Small intestine (tissue), 16 donors: ENCODE measurements at places on chromosomes 7 and 10. TPM values are rescaled to one million over a fixed set of nuclear protein-coding genes. Genes with fewer than 3 reads are reported as not detected.

ANXA8L1 gene
- polyA plus RNA-seq = not detected

NOD1 gene
- polyA plus RNA-seq = 7.3 TPM

- H3K36me3 ChIP-seq = no peaks in the 10 kb centered on the region
- no peaks in the 10 kb centered on the region for H3K27me3 ChIP-seq
- no peak overlapping the region for H3K27ac ChIP-seq
- H3K4me3 ChIP-seq = no peak overlapping the region
- H3K4me1 ChIP-seq = no peaks in the 10 kb centered on the region
These were observed 71.6 kb downstream of the FBXL13 start for GRCh38 chr7:103003004-103003403.

GRCh38 chr10:5609952-5610616 lies 56.3 kb downstream of the ASB13 start:
- H3K4me1 ChIP-seq = peaks cover 35% of the 10 kb centered on the region
- H3K27ac ChIP-seq = peak overlapping the region; percentile 94
- no peaks in the 10 kb centered on the region for H3K36me3 ChIP-seq
- no peak overlapping the region for H3K4me3 ChIP-seq
- peak; percentile 92 for DNase-seq

CALY gene
- not detected for polyA plus RNA-seq

TBX20 gene
- not detected for polyA plus RNA-seq

DNA sequence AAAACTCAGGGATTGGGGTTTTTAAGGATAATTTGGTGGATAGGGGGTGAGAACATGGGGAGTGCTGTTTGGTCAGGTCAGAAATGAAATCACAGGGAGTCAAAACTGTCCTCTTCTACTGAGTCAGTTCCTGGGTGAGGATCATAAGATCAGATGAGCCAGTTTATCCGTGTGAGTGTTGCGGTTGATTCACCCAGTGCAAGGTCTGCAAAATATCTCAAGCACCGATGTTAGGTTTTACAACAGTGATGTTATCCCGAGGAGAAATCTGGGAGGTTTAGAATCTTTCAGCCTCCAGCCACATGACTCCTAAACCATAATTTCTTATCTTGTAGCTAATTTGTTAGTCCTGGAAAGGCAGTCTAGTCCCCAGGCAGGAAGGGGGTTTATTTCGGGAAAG lies 31.7 kb upstream of the AGR2 start:
- H3K4me3 ChIP-seq = no peak overlapping the region
- H3K36me3 ChIP-seq = no peaks in the 10 kb centered on the region
- H3K27ac ChIP-seq = no peak overlapping the region
- no peak for DNase-seq

DNA sequence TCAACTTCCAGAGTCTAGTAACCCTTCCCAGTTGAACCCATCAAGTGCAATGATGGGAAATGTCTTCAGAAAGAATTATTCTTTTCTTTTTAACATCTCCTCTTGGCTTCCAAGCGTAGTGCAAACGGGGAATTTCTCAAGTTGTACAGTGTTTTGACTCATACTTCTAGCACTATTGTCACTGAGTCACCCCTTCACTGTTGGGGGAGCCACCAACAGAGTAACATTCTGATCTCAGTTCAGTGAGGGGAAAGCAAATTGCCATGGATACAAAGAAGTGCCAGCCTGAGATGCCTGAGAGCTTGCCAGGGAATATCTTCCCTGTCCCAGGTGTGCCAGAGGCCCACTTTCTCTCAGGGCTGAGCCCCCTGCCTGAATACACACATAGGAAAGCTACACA lies 31.0 kb downstream of the CYP3A5 start:
- DNase-seq = no peak
- H3K36me3 ChIP-seq = no peaks in the 10 kb centered on the region
- no peak overlapping the region for H3K4me3 ChIP-seq
- H3K27me3 ChIP-seq = no peaks in the 10 kb centered on the region
- H3K27ac ChIP-seq = no peak overlapping the region

CALHM1 gene
- not detected for polyA plus RNA-seq

- no peaks in the 10 kb centered on the region for H3K36me3 ChIP-seq
- no peaks in the 10 kb centered on the region for H3K4me1 ChIP-seq
- no peak for DNase-seq
- no peak overlapping the region for H3K4me3 ChIP-seq
- no peak overlapping the region for H3K27ac ChIP-seq
These were observed 74.8 kb downstream of the SKAP2 start for GRCh38 chr7:26789481-26790184.

GRCh38 chr7:31788883-31789680 lies 102.1 kb downstream of the PPP1R17 start:
- no peak for DNase-seq
- no peaks in the 10 kb centered on the region for H3K4me1 ChIP-seq
- no peaks in the 10 kb centered on the region for H3K27me3 ChIP-seq
- no peak overlapping the region for H3K27ac ChIP-seq
- no peak overlapping the region for H3K4me3 ChIP-seq

MAT1A gene
- polyA plus RNA-seq = not detected

DNA sequence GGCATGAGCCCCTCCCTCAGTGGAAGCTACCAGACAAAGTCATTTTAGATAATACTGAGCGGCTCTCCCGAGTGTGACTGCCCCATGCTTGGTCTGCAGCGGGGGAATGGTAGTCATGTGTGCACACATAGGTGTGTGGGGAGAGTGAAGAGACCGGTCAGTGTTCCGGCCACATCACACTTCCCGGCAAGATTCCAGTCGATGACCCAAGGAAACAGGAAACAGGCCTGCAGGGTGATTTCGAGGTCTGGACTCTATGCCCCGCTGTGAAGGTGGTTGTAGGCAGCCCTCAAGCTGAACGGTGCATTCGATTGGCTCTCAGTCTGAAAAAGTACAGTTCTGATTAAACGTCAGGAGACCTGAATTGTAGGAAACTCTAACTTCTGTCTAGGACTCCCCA lies 73.2 kb downstream of the SYPL1 start:
- no peaks in the 10 kb centered on the region for H3K36me3 ChIP-seq
- no peaks in the 10 kb centered on the region for H3K27me3 ChIP-seq
- H3K27ac ChIP-seq = no peak overlapping the region
- H3K4me1 ChIP-seq = no peaks in the 10 kb centered on the region

CCDC6 gene
- 44.4 TPM for polyA plus RNA-seq

FLNC gene
- polyA plus RNA-seq = 10.1 TPM

GRCh38 chr7:150851492-150852370 lies 586 bp upstream of the AOC1 start:
- DNase-seq = no peak
- no peaks in the 10 kb centered on the region for H3K36me3 ChIP-seq
- H3K27ac ChIP-seq = peak overlapping the region; percentile 26

GRCh38 chr10:74011770-74012169 lies 13.9 kb downstream of the VCL start:
- H3K27me3 ChIP-seq = no peaks in the 10 kb centered on the region
- H3K4me3 ChIP-seq = no peak overlapping the region
- no peaks in the 10 kb centered on the region for H3K4me1 ChIP-seq
- H3K27ac ChIP-seq = no peak overlapping the region
- H3K36me3 ChIP-seq = no peaks in the 10 kb centered on the region

INMT gene
- polyA plus RNA-seq = 1.9 TPM

DNA sequence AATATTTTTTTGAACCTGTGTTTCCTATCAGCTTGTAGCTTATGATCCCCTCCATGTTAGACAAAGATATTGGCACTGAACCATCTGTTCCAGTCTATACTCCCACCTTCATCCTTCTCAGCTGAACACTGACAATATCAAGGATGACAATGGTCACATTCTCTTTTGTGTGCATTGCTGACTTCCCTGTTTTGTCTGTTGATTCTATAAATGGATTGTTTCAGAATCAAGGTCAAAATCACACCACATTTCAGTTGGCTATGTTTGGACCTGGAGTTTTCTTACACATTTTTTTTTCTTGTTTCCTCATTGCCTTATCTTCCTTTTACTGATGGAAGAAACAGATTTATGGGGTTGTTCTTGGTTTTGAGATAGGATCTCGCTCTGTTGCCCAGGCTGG lies 11.3 kb upstream of the SMURF1 start:
- H3K36me3 ChIP-seq = no peaks in the 10 kb centered on the region
- no peak overlapping the region for H3K27ac ChIP-seq
- no peaks in the 10 kb centered on the region for H3K4me1 ChIP-seq
- no peak for DNase-seq

GRCh38 chr7:119167431-119167830 lies 942.9 kb downstream of the ANKRD7 start:
- no peak overlapping the region for H3K4me3 ChIP-seq
- no peak for DNase-seq
- no peaks in the 10 kb centered on the region for H3K4me1 ChIP-seq
- H3K27me3 ChIP-seq = no peaks in the 10 kb centered on the region
- no peak overlapping the region for H3K27ac ChIP-seq

OR6V1 gene
- polyA plus RNA-seq = not detected

BTAF1 gene
- polyA plus RNA-seq = 6.1 TPM

PLOD3 gene
- 54.8 TPM for polyA plus RNA-seq

DNA sequence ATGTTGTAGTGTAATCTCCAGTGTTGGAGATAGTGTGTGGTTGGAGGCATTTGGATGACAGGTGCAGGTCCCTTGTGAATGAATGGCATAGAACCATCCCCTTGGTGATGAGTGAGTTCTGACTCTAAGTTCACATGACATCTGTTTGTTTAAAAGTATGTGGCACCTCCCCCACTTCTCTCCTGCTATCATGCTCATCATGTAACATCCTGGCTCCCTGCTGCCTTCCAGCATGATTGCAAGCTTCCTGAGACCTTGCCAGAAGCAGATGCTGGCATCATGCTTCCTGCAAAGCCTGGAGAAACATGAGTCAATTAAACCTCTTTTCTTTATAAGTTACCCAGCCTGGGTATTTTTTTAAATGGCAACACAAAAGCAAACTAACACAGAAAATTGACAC lies 499.0 kb upstream of the SEMA3D start:
- no peak overlapping the region for H3K27ac ChIP-seq
- no peaks in the 10 kb centered on the region for H3K27me3 ChIP-seq
- no peak for DNase-seq
- H3K4me1 ChIP-seq = no peaks in the 10 kb centered on the region
- no peaks in the 10 kb centered on the region for H3K36me3 ChIP-seq

DNA sequence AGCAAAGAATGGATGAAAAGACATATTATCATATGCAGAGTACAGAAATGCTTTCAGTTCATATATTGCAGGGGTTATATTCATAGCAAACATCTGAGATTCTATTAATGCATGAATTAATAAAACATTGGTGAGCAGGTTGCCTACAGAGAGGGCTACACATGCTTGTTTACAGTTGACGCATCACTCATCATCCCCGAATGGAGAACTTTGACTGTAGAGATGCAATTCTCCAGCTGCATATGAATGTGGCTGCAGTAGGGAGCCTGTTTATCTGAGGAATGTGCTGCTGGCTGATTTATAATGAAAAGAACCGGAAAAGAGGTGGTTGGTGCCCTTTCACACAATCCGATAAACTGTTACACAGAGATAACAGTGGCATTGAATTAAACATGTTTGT lies 116.5 kb downstream of the GRM3 start:
- H3K4me1 ChIP-seq = no peaks in the 10 kb centered on the region
- no peaks in the 10 kb centered on the region for H3K36me3 ChIP-seq
- DNase-seq = no peak
- no peak overlapping the region for H3K27ac ChIP-seq
- H3K27me3 ChIP-seq = no peaks in the 10 kb centered on the region

OR13A1 gene
- polyA plus RNA-seq = 0.12 TPM

CDK14 gene
- 1.1 TPM for polyA plus RNA-seq

GRCh38 chr10:117519286-117519685 lies 23.3 kb upstream of the EMX2 start:
- H3K4me3 ChIP-seq = no peak overlapping the region
- H3K27me3 ChIP-seq = peaks cover 6% of the 10 kb centered on the region
- no peak overlapping the region for H3K27ac ChIP-seq
- no peaks in the 10 kb centered on the region for H3K36me3 ChIP-seq
- DNase-seq = no peak

DNA sequence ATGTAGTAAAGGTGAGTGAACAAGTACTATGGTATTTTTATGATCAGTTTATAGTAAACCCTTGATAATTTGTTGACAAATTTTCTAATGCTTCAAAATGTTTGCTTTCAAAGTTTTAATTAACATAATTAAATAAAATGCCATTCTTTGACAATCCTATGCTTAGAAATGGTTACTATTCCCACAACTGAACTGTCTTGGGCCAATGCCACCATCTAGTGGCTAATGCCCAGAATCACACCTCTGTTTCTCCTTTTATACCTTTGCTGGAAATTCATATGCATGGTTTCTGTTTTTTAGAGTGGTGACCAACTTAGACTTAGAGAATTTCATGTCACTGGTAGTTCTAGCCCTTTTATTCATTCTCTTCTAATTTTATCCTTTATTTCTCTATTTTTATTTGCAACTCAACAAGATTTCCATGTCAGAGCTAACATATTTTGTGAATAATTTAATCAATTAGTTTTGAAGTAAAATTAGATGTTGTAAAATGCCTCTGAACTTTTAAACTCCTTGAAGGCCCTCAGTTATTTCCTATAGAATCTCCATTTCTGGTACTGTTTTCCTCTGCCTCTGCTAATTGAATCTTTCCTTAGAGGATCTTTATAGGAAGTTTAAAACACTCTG lies 31.1 kb downstream of the PCGF5 start:
- no peaks in the 10 kb centered on the region for H3K27me3 ChIP-seq
- no peaks in the 10 kb centered on the region for H3K4me1 ChIP-seq
- DNase-seq = peak; percentile 69
- peaks cover 5% of the 10 kb centered on the region for H3K36me3 ChIP-seq
- no peak overlapping the region for H3K27ac ChIP-seq

- no peak for DNase-seq
- no peak overlapping the region for H3K27ac ChIP-seq
- H3K36me3 ChIP-seq = no peaks in the 10 kb centered on the region
- H3K4me1 ChIP-seq = no peaks in the 10 kb centered on the region
- no peaks in the 10 kb centered on the region for H3K27me3 ChIP-seq
These were observed 262.8 kb upstream of the TCERG1L start for GRCh38 chr10:131574363-131574706.

DNA sequence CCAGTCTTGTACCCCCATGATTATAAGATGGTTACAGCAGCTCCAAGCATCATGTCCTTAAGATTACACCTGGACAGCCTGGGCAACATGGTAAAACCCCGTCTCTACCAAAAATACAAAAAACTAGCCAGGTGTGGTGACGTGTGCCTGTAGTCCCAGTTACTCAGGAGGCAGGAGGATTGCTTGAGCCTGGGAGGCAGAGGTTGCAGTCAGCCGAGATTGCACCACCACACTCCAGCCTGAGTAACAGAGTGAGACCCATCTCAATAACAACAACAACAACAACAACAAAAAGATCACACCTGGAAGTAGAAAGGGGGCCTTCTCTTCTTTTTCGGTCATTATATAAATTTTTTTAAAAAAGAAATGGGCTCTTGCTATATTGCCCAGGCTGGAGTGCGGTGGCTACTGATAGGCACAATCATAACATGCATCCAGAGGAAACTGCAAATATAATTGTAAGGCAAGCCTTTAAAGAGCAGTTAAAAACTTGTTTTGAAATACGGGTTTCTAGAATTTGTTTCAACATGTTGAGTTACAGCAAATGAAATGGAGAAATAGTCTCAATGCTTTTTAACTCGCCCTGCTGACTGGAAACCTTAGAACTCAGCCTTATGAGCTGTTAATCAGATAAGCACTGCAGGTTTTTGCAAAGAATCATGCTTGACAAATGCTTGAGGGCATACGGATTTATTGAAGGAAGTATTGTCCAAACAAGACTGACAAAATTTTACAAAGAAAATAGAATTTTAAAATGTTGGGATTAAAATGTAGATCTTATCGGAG lies 4.7 kb upstream of the ENTPD7 start:
- no peaks in the 10 kb centered on the region for H3K27me3 ChIP-seq
- no peaks in the 10 kb centered on the region for H3K36me3 ChIP-seq
- H3K4me1 ChIP-seq = no peaks in the 10 kb centered on the region
- no peak overlapping the region for H3K4me3 ChIP-seq
- no peak for DNase-seq

PRSS2 gene
- 154 TPM for polyA plus RNA-seq
